ENCODE measurements at places on chromosomes 6 and 20. TPM values are rescaled to one million over a fixed set of nuclear protein-coding genes. Genes with fewer than 3 reads are reported as not detected.

EYA2 gene
- total RNA-seq: 10.7 TPM

ANGPT4 gene
- total RNA-seq: 0.19 TPM

STX11 gene
- total RNA-seq: 6.5 TPM

ENTPD6 gene
- total RNA-seq: 68.8 TPM

TRIM31 gene
- total RNA-seq: not detected

PSORS1C2 gene
- not detected for total RNA-seq

IP6K3 gene
- 1.0 TPM for total RNA-seq

TFAP2A gene
- 0.23 TPM for total RNA-seq

DNA sequence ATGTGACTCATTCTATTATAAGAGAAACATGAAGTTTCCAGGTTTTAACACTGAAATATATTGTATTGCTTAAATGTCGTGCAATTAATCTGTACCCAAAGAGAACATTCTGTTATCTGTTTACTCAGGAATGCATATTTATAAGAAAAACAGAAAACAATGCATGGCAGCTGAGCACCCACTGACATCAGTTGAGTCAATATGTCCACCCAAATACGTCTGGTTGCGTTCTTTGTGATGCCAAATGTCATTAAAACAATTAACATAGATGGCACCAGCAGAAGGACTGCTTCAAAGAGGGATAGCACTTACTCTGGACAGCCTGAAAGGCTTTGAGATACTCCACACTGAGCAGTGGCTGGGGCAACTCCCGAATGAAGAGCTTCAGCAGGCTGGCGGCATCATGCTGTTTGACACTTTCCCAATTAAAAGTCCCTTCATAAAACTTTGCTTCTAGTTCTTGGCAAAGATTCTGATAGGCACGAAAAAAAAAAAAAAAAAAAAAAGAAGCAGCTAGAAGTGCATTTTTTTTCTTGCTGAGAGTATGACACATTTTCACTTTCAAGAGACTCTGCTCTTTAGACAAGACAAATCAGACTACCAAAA lies 102.3 kb downstream of the ARHGAP18 start:
- no peak for DNase-seq

DNA sequence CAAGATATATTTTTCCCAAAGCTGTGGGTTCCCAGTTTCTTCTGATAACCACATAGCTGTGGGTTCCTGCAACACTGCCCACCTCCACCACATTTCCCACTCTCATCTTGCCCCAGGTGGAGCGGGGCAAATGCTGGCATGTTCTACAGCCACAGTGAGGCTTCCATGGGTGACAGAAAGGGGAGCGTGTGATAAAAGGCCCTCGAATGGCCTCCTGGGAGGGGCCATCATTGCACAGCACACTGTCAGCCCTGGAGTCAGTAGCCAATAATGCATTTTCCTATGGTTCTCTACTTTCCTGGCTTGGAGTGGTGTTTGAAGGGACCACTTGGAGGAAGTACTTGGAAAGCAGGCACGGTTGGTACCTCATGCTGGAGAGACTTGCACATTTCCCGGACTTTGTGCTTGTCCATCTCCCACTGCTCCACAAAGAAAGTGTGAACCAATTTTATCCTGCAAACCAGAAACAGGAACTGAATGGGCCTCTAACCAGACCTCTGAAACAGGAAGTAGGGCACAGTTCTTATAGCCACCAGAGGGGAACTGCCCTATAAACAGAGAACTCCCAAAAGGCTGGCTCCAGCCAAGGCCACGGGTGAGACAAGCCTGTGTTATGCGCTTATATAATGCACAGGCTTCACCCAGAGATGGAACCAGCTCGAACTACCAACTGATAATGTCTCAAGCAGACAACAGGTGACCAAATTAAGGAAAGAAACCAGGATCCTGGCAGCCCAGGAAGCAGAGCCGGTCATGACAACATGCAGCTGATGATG lies 8.6 kb downstream of the MAP3K5 start:
- DNase-seq: no peak

- no peak for DNase-seq
Observed at GRCh38 chr20:35626386-35627001, 10.9 kb downstream of the SPAG4 start.

DNA sequence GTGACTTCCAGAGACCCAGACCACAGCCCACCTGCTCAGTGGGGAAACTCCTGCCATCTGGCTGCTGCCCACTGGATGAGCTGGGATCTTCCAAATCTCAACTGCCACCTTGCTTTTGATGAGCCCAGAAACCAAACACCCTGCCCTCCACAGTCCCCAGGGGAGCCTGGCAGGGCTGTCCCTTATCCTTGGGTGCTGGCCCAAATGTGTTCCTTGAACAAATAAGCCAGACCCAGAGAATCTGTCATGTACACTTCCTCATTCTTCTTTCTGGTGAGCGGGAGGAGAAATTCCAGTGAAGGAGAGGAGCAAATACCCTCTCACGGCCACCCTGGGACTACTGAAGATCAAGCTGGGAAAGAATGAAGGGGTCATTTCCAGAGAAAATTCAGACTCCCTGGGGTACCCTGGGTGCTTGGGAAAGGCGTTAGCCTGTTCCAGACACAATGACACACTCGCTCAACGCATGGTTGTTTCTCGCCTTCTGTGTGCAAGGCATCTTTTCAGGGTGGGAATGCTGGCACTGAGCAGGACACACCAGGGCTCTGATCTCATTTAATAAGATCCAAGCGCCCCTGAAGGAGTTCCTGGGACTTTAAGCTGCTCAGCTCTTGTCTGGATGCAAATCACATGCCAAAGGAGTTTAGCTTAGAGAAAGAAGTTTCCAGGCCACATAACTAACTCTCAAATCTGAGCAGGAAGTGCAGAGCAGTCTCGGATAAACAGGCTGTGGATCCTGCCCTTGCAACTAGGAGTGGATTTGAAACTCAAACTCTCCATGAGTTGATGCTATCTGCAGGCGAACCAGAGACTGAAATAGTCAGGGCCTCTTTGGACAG lies 38.5 kb downstream of the PXDC1 start:
- no peak for DNase-seq

GRCh38 chr20:62281161-62281933 lies 21.4 kb upstream of the ADRM1 start:
- DNase-seq: no peak

GRCh38 chr20:35311409-35311808 lies 19.2 kb upstream of the FAM83C start:
- no peak for DNase-seq

DNA sequence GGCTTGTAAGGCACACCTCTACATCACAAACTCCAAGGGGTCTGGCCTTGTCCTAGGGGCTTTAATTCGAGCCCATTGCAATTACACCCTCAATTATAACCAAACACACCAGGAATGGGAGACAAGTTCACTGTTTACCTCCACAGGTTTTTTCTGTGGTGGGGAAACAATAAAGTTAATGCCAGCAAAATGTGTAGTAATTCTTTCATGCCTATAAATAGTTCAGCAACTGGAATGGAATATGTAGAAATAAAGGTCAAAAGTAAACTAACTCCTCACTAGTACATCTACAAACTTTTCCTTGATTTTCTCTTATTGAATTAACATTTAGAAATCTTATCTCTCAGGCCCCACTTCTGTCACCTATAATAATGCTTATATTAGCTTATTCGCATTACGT lies 27.1 kb upstream of the RIPK1 start:
- no peak for DNase-seq

- no peak for DNase-seq
Observed at GRCh38 chr6:14060971-14061370, 56.6 kb upstream of the CD83 start.

- DNase-seq: no peak
Observed at GRCh38 chr6:153117986-153118879, 12.8 kb downstream of the RGS17 start.

GRCh38 chr6:137414599-137414998 lies 79.6 kb downstream of the OLIG3 start:
- no peak for DNase-seq

GRCh38 chr6:133478673-133479072 lies 237.5 kb downstream of the EYA4 start:
- no peak for DNase-seq

GRCh38 chr6:33247977-33248642 lies 23.6 kb downstream of the VPS52 start:
- peak; percentile 96 for DNase-seq

GRCh38 chr20:60381643-60382400 lies 423.6 kb downstream of the CDH26 start:
- DNase-seq: no peak

DNA sequence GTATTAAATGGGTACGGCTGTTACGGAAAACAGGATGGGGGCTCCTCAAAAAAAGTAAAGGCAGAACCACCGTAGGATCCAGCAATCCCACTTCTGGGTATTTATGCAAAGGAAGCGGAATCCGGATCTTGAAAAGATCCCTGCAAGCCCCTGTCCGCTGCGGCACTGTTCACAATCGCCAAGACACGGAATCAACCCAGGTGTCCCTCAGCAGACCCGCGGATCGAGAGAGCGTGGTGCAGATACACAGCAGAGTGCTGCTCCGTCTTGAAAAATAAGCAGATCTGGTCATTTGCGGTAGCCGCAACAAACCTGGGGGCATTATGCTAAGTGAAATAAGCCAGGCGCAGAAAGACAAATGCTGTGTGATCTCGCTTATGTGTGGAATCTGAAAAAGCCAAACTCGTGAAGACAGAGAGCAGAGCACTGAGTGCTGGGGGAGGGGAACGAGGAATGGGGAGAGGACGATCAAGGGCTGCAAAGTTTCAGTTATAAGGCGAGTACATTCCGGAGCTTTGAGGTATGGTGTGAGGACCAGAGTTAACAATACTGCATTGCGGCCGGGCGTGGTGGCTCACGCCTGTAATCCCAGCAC lies 41.3 kb downstream of the NTSR1 start:
- DNase-seq: no peak

GRCh38 chr6:139325125-139325524 lies 33.3 kb upstream of the TXLNB start:
- no peak for DNase-seq

GRCh38 chr6:169858293-169858934 lies 107.0 kb downstream of the ERMARD start:
- DNase-seq: no peak

DNA sequence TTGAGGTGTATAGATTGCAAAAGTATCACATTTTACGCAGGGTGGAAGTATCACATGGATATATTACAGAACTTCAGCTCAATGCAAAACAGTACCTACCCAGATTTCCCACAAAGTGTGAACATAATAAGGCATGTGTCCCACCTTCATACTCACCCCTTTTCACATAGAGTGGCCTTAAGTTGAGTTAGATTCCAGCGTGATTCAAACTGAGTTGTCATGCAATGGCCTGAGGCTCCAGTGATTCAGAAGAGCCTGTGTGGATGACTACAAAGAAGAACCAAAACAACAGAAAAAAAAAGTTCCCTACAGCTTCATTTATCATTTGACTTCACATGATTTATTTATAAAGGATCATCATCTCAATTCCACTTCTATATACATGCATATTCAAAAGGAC lies 309.7 kb downstream of the SLC35F1 start:
- DNase-seq: no peak

DNA sequence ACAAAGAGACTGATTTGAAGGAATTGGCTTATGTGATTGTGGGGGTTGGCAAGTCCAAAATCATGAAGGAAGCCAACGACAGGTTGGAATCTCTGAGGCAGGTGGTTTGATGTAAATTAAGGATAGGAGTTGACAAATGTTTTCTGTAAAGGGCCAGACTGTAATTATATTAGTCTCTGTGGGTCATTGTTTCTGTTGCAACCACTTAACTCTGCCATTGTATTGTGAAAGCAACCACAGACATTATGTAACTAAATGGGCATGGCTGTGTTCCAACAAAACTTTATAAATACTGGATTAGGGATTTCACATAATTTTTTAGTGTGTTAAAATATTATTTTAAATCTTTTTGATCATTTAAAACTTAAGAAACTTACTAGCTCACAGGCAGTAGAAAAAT lies 199.2 kb upstream of the MYLIP start:
- no peak for DNase-seq

DNA sequence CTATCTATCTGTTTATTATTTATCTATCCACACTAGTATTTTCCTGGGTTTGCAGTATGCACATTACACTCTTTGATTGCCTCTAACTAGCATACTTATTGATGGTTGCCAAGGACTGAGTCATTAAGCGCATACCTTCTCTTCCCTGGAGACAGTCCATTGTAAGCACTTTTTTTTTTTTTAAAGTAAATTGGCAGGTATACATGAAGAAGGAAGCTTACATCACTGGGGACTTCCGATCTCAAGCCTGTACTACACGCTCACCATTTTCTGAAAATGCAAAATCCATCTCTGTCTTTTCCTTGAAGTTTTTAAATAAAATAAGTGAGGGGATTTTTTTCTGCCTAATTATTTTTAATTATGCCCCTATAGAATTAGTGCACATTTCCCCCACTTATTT lies 63.5 kb downstream of the HMGN3 start:
- DNase-seq: no peak

DNA sequence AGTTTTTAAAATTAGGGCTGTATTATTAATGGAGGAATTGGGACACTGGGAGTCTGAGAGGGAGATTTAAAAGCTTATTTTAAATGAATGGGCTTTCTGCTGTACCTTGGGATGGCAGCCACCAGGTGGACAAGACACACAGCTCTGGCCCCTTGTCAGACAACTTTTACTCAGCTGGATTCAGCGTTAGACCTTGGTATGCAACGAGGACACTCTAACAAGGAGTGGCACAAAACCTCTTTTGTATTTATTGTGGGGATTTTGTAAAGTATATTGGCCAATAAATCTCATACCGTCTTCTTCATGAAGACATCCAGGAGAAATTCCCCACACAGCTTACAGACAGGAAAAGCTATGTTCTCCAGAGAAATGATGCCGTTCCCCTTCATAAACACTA lies 105.7 kb downstream of the LCA5 start:
- no peak for DNase-seq

DNA sequence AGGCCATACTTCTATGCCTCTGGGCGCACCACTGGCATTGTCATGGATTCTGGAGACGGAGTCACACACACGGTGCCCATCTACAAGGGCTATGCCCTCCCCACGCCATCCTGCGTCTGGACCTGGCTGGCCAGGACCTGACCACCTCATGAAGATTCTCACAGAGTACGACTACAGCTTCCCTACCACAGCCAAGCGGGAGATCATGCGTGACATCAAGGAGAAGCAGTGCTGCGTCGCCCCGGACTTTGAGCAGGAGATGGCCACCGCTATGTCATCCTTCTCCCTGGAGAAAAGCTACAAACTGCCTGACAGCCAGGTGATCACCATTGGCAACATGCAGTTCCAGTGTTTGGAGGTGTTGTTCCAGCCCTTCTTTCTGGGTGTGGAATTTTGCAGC lies 23.8 kb downstream of the TMEM74B start:
- no peak for DNase-seq

GRCh38 chr6:44668976-44669934 lies 281.7 kb downstream of the CDC5L start:
- no peak for DNase-seq

Measured in aorta (tissue), 5 donors.